Activated T-cell treated with anti-CD3 and anti-CD28 coated beads, Interleukin-2, amount 50 U/mL, for 72 hours (primary cell): ENCODE measurements at places on chromosomes 4 and X. TPM values are rescaled to one million over a fixed set of nuclear protein-coding genes. Genes with fewer than 3 reads are reported as not detected.

DNA sequence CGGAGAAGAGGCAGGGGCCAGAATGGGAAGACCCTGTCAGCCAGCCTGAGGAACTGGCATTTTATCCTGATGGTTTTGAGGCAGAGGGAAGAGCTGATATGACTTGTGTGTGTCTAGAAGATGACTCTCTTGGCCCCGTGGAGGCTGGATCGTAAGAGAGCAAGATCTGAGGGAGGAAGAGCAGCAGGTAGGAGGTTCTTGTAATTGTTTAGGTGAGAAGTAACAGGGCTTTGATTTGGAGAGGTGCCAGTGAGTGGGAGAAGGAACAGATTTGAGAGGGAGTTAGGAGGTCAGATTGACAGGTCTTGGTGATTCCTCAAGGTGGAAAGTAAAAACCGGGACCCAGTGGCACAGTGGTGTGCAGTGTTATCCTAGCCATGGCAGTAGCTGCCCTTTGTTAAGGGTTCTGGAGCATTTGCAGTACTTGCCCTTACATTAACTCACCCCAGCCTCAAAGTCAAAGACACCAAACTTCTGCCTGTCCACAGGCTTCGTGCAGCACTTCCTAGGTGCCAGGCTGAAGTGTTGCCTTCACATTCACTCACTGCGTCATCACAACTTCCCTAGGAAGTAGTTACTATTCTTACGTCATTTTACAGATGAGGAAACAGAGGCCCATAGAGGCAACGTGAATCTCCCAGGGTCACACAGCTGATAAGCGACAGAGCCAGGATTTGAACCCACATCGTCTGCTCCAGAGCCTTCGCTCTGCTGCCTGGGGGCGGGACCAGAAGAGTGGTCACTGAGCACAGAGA, 23.7 kb downstream of the RTL5 start:
- no peak overlapping the region for H3K4me3 ChIP-seq
- DNase-seq, result no peak
- H3K27me3 ChIP-seq, result peaks cover 63% of the 10 kb centered on the region
- H3K36me3 ChIP-seq, result no peaks in the 10 kb centered on the region

DNA sequence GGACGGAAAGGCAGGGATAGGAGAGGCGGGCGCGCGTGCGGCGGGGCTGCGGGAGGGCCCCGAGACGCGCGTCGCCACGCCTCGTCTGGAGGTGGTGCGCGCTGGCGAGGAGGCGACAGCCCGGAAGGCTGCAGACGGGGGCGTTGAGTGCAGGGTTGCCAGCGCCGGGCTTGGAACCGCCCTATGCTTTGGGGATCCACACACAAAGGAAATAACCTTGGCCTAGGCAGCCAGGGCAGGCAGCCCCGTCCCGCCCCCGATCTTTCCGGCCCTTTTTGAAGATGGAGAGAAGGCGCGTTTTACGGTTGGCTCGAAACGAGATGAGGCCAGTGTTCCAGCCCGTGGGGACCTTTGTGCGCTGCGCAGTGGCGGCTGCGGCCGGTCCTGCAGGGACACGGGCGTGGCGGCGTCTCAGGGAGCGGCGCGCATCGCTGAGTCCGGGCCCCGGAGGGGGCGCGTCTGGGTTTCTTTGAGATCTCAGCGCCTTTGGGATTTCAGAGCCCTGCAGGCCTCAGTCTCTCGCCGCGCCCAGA, 50.8 kb upstream of the TRIM2 start:
- peaks cover 71% of the 10 kb centered on the region for H3K4me1 ChIP-seq
- H3K27ac ChIP-seq, result peak overlapping the region; percentile 83
- H3K4me3 ChIP-seq, result peak overlapping the region; percentile 96
- peaks cover 39% of the 10 kb centered on the region for H3K27me3 ChIP-seq

DNA sequence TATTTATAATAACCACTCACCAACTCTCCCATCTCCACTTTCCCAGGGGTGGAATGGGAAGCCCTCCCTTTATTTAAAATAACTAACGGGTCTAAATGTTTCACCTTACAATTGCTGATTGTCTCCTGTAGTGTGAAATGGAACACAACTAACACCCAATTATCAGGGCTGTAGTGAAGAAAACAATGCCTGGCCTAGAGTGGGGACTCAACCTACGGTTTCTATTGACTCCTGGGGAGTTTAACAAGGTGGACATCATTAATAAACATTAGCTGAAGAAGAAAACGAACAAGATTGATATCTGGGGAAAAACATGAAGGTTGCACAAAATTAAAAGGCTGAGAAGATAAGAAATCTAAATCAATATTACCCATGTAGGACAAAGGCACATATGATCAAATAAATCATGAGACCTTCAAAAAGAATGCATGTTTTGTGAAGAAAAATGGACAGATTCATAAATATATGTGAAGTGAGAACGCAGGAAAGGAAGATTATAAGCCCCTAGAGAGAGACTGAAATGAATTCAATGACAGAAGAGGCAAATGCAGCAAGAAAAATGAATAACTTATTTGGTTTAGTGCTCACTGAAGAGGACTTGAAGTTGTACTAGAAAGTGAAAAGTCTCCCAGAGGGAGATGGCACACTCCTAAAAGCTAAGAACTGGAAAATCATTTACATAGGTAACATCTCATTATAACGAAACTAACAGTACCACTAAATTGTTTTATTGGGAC, 593.0 kb upstream of the AADAT start:
- DNase-seq, result no peak
- H3K4me3 ChIP-seq, result no peak overlapping the region
- H3K27ac ChIP-seq, result no peak overlapping the region

The MAGEC2 gene
- total RNA-seq, result not detected

- DNase-seq, result no peak
- H3K27ac ChIP-seq, result no peak overlapping the region
- H3K4me1 ChIP-seq, result no peaks in the 10 kb centered on the region
- H3K4me3 ChIP-seq, result no peak overlapping the region
- H3K36me3 ChIP-seq, result peaks cover 1% of the 10 kb centered on the region
- H3K27me3 ChIP-seq, result peaks cover 39% of the 10 kb centered on the region
These were observed 493 bp upstream of the KCNIP4 start for GRCh38 chr4:21949073-21949457.

DNA sequence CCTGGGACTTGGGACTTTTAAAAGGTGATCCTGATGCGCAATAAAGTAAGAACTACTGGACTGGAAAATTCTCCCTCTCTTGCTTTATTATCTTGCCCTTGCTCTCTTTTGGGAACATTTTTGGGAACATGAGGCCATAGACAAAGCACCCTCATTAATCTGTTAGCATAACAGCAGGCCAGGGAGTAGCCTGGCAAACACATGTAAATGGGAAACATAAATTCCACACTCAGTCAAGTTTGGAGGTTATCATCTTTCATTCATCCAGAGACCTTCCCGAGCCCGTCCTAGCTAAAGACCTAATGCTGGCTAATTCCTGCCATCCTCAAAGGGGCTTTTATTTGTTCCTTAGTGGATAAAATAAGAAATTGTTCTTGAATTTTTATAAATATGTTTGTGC, 162.8 kb upstream of the ARX start:
- no peak overlapping the region for H3K4me3 ChIP-seq
- no peak overlapping the region for H3K27ac ChIP-seq
- peaks cover 18% of the 10 kb centered on the region for H3K27me3 ChIP-seq
- DNase-seq, result no peak
- H3K4me1 ChIP-seq, result no peaks in the 10 kb centered on the region
- H3K36me3 ChIP-seq, result no peaks in the 10 kb centered on the region

GRCh38 chrX:150409486-150409885, 46.4 kb downstream of the MAMLD1 start:
- DNase-seq, result no peak
- peaks cover 22% of the 10 kb centered on the region for H3K4me1 ChIP-seq
- H3K4me3 ChIP-seq, result no peak overlapping the region

- peaks cover 24% of the 10 kb centered on the region for H3K4me1 ChIP-seq
- no peak for DNase-seq
- H3K27ac ChIP-seq, result peak within 1 kb of the TSS; percentile 82
- H3K27me3 ChIP-seq, result peaks cover 37% of the 10 kb centered on the region
- peak within 1 kb of the TSS; percentile 97 for H3K4me3 ChIP-seq
- peaks cover 9% of the 10 kb centered on the region for H3K36me3 ChIP-seq
These were observed at the start of gene PPP3CA for GRCh38 chr4:101347267-101347556. PPP3CA (minus strand) TSS chr4:101347526.

- H3K27ac ChIP-seq, result no peak overlapping the region
- H3K4me1 ChIP-seq, result no peaks in the 10 kb centered on the region
- H3K4me3 ChIP-seq, result no peak overlapping the region
- peaks cover 29% of the 10 kb centered on the region for H3K27me3 ChIP-seq
These were observed 2.3 kb downstream of the DUSP9 start for GRCh38 chrX:153649178-153649914.

DNA sequence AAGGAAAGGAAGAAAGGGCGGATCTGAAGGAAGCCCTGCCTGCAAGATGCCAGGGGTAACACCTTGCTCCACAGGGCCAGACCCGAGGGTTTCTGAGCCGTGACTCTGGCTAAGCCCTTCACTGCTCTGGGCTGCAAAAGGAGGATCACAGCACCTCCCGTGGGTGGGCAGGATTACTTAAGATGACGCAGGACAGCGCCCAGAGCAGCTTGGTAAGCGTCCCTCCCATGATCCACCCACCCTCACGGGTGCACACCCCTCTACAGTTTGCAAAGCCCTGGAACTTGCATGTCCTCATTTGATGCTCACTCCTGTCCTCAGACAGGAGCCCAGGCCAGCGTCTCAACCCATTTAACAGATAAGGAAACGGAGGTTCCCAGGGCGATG, 64.9 kb downstream of the CRMP1 start:
- DNase-seq, result no peak
- no peak overlapping the region for H3K27ac ChIP-seq
- no peaks in the 10 kb centered on the region for H3K36me3 ChIP-seq
- H3K27me3 ChIP-seq, result no peaks in the 10 kb centered on the region
- H3K4me3 ChIP-seq, result no peak overlapping the region
- H3K4me1 ChIP-seq, result peaks cover 11% of the 10 kb centered on the region

DNA sequence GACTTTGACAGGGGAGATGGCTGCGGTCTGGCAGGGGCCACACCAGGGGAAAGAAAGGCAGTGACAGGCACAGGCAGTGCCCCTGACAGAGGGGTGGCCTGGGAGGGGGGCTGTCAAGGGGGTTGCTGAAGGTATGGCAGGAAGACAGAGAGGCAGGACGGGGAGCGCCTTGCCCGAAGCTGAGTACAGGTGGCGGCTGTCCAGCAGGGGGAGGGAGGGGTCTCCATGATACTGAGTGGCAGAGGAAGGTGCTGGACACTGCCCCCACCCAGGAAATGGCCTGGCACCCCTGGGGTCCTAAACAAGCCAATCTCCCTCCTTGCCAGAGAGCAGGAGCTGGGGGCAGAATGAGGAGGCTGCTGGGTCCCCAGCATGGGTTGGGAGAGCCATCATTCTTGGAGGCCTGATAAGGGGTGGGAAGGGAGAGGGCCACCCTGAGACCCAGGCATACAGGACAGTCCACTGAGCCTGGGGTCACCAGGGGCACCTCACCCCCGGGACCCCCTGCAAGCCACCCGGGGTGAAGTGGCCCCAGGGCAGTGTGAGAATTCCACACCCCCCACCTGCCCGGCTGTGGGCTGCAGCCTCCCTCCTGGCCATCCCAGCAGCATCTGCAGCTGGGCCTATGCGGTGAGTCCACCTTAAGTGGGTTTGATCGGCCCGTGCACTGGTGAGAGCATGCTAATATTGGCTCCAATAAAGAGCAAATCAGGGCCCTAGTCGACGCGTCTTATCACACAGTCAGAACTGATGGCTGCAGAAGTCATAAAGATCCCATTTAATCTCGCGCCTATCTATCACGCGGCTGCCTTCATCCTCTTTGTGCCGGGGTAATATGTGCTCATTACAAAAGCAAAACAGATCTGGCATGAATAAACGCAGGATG, 108.5 kb downstream of the FAM53A start:
- no peaks in the 10 kb centered on the region for H3K4me1 ChIP-seq
- H3K27me3 ChIP-seq, result no peaks in the 10 kb centered on the region
- no peak overlapping the region for H3K27ac ChIP-seq
- no peak for DNase-seq
- no peaks in the 10 kb centered on the region for H3K36me3 ChIP-seq

DNA sequence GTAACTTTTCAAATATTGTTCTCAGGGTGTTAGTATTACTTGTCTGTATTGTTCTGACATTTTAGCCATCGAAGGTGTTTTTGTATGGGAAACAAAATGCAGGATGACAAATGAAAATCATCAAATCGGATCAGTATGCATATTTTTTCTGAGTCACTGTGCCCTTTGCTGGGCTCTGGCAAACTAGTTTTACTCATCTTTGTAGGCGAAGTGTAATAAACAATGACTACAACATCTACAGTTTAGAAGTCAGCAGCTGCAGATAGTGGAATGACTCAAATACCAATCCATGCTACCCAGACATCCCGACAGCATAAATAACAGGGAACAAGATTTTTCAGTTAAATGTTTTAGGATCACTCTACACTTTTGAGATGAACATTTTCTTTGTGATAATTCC, 557.3 kb upstream of the TENM3 start:
- no peaks in the 10 kb centered on the region for H3K4me1 ChIP-seq
- no peaks in the 10 kb centered on the region for H3K27me3 ChIP-seq
- no peak for DNase-seq
- no peak overlapping the region for H3K4me3 ChIP-seq
- no peaks in the 10 kb centered on the region for H3K36me3 ChIP-seq
- H3K27ac ChIP-seq, result no peak overlapping the region

The PRRG3 gene
- not detected for total RNA-seq

DNA sequence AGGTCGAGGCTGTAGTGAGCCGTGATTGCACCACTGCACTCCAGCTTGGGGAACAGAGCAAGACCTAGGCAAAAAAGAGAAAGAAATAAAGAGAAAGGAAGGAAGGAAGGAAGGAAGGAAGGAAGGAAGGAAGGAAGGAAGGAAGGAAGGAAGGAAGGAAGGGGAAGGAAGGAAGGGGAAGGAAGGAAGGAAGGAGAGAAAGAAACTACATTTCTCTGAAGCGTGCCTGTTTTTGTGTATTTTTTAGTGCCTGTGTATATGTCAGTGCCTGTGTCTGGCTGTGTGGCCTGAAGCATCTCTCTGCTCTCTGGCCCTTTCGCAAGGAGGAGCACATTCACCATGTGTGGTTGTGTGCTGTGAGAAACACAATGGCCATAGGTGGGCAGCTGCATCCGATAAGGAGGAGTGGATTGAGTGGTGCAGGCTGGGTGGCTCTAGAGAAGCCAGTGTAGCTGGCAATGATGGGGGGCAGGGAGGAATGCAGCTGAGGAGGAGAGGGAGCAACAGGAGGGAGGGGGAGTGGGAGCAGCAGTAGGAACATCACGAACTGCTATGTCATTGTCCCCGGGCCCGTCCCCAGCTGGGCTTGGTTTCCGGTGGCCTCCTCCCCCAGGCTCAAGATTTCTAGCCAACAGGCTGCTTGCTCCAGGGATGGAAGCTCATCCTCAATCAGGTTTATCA, 11.4 kb downstream of the SYN1 start:
- no peaks in the 10 kb centered on the region for H3K36me3 ChIP-seq
- peaks cover 12% of the 10 kb centered on the region for H3K27me3 ChIP-seq
- H3K27ac ChIP-seq, result no peak overlapping the region
- H3K4me3 ChIP-seq, result no peak overlapping the region

DNA sequence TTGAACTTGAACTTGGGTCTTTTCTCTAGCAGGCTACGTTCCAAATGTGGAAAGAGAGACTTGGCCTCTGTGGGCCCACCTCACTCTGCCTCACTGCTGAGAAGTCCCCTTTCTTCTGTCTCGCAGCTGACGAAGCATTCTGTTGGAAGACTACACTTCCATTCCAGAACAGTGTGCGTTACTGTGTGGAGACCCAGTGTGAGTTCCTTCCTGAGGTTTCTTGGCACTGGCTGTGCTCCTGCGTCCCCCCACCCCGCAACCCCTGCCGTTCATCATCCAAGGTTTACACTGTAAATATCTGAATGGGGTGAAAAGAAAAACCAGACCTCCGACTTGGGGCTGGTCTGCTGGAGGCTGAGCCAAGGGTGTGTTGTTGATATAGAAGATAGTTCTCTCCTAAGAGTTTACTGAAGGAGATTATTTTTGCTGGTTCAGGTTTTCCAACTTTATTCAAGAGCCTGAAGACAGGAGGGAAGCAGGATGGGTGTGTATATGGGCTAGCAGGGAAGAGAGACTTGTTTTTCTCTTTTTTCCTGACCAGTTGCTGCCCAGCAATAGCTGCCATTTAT, 34.7 kb downstream of the NHSL2 start:
- H3K4me1 ChIP-seq, result no peaks in the 10 kb centered on the region
- no peaks in the 10 kb centered on the region for H3K36me3 ChIP-seq
- DNase-seq, result no peak
- H3K27me3 ChIP-seq, result peaks cover 55% of the 10 kb centered on the region
- H3K4me3 ChIP-seq, result no peak overlapping the region
